ENCODE measurements at places on chromosomes 12 and 14.

GRCh38 chr14:93039649-93040315 lies 75.9 kb downstream of the ITPK1 start:
- no peak for DNase-seq

DNA sequence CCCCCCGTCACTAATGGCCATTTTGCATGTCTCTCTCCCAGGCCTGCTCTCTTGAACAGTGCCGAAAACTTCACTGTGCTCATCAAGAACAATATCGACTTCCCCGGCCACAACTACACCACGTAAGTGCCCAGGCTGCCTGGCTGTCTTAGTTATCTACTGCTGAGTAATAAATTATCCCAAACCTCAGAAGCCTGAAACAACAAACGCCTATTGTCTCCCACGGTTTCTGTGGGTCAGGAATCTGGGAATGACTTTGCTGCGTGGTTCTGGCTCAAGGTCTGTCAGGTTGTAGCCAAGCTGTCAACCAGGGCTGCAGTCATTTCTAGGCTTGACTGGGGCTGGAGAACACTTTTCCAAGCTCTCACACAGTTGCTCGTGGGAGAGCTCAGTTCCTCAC lies 32.6 kb downstream of the P2RX7 start:
- no peak for DNase-seq

- DNase-seq = no peak
Observed at GRCh38 chr14:35240231-35240630, 52.0 kb upstream of the PSMA6 start.

- no peak for DNase-seq
Observed at GRCh38 chr12:101967506-101967905, 90.1 kb downstream of the DRAM1 start.

DNA sequence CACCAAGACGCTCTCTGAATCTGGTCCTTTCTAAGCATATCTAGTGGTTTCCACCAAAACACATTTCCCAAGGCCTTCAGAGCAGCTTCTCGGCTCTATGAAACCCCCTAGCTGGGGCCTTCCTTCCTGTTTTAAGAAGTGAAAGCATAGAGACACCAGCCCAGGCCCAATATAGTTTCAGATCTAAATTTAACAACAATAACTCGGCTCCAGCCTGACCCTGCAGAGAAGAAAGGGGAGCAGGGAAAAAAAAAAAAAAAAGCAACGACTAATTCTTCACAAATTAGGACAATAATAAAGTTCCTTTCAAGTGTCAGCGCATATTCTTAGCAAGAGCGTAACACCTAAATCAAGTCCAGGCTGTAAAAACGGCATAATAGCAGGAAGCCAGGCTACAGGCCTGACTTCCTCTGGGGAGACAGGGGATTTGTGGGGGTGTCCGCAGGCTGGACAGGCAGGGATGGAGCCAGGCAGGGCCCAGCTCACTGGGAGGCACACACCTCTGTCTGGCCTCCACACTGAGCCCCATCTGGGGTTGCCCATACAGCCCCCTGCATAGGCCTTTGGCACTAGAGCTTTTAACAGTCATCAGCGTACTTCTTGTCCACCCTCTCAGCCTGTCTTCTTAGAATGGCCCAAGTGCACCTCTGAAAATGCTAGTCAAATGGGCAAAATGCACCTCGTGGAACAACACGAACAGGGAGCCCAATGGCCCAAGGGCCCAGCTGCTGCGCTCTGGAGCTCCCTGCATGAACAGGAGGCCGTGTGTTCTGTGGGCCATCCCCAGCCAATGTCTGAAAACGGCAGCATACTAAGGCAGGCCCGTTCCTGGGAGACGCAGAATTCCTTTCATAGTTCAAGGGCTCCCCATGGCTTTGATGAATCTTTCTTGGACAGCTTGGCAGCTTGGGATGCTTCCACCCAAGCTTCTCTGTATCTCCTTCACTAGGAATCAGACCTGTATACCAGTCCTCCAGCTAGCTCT lies 772.9 kb downstream of the MED13L start:
- no peak for DNase-seq

DNA sequence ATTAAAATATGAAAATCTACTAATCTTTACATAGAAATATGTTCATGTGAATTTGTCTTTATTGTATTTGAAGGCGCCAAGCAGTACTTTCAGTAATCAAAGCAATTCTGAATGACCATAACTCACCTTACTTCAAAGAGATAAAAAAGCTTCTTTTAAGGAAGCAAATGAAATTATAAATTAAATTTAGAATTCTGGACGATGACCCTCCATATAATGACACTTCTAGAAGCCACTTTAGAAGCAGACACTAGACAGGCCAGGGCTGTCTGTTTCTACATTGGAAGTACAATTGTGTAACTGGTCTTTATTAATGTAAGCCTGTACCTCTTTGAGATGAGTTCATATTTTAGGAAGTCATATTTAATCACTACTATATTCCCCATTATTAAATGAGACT lies 222.9 kb downstream of the CNTN1 start:
- no peak for DNase-seq

- DNase-seq = no peak
Observed at GRCh38 chr14:104940526-104941150, 16.0 kb downstream of the PLD4 start.

DNA sequence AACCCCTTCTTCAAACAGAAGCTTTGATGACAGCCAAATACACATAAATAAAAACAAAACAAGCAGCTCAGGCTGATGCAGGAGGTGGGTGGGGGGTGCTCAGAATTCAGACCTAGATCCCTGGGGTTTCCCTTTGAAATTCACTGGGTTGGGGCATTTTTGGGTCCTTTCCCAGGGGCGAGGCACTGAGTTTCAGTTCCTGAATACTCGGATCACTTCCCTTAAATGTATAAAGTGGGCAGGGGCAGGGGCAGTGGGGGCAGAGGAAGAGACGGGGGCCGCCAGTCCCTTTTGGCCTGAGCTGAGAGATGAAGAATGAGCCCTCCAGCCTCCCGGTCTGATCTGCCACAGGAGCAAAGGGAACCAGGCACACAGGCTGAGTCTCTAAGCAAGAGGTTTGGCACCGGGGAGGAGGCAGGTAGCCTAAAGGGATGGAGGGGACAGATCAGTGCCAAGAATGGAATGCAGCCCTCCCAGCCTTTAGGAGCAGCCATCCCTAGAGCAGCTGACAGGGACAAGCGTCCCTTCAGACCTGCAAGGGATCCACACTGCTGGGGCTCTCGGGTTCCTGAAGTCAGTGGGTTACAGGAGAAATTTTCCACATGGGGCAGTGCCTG lies 20.3 kb downstream of the KDM2B start:
- no peak for DNase-seq

DNA sequence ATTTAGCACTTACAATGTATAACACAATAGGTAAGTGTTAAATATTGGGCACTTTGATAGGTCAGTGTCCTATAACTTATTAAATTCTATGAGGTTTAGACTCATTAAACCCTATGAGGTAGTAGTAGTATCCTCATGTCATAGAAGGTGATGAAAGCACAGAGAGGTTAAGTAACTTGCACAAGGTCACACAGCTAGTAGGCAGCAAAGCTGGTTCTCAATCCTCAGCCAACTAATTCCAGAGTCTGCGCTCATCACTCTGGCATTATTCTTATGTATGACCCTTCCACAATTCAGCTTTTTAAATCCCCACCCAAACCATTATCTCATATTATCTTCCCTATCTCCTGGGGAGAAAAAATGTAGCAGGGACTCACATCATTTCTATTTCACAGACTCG lies 141.1 kb downstream of the KSR2 start:
- no peak for DNase-seq

- DNase-seq = no peak
Observed at GRCh38 chr12:76135456-76135855, 51.0 kb upstream of the NAP1L1 start.

- DNase-seq = no peak
Observed at GRCh38 chr12:70101064-70101463, 142.2 kb upstream of the CNOT2 start.
